ENCODE measurements at places on chromosomes 1 and 21.

DNA sequence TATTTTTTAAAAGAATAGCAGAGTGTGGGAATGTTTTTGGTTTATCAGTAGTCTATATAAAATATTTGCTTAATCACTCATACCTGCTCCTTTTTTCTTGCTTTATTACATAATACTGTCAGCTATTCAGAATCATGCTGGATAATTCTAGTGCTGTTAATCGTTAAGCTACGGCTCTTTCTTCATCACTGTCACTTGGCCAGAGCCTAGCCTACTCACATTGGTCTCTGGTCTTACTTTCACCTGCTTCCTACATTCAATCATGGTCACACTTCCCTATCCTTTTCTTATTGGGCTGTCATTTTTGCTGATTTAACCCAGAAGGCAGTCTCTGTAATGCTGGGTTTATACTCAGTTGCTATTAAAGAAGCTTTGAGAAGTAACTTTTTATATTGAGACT lies 2.5 kb downstream of the KLHL20 start:
- no peak for DNase-seq

GRCh38 chr1:40944326-40944725 lies 35.2 kb upstream of the CTPS1 start:
- DNase-seq, result no peak

GRCh38 chr1:4513685-4514084 lies 140.7 kb upstream of the AJAP1 start:
- DNase-seq, result no peak

DNA sequence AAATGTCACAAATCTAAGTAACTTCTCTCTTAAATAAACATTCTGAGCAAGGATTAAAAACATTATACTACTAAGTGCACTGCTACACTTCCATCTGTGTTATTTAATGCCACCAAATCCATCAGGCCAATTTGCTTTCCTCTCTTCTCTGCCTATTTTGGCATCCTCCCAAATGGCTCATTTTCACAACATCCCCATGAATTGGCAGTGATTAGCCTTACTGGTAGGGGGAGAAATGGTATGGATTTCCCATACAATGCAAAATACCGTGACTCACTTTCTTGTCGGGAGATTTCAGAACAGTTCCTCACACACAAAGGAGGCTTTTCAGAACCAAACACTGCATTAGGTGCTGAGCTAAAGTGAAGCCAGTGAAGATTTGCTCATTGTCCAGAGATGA lies 195.7 kb downstream of the MIS18A start:
- DNase-seq, result no peak

DNA sequence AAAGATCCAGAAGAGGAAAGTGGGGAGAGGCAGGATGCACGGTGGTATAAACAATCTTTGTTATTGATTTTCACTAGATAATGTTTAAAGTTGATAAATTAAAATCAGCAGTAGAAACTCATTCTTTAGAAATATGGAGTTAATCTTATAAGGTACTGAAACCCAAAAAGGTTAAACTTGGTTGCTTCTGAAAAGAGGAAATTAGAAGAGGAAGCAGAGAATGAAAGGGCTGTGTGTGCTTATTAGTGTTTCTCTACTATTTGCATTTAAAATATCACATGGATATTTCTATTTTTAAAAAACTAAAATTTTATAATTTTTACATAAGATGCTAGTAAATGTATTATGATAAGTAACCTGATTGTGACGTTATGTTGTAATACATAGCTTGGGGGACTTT lies 24.4 kb downstream of the C1orf141 start:
- DNase-seq, result no peak

DNA sequence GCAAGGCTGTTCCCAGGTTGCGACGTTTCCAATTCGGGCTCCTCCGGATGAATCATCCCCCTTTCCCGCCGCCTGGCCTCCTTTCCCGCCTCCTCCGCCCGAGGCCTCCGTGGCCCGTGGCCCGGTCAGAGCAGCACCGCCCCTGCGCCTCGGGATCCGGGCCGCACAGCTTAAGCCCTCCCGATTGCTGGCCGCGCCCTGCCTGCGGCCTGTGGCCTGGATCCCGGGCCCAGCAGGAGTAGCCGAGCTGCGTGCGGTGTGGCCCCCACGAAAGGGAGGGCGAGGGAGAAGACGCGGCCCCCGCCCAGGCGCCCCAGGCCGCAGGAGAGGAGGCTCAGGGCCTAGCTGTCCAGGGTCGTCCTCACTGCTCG lies 1.0 kb downstream of the TMEM200B start:
- no peak for DNase-seq

- no peak for DNase-seq
Observed at GRCh38 chr1:118300808-118301207, 115.8 kb upstream of the SPAG17 start.

GRCh38 chr21:31910074-31910470 lies 37.3 kb downstream of the HUNK start:
- no peak for DNase-seq

DNA sequence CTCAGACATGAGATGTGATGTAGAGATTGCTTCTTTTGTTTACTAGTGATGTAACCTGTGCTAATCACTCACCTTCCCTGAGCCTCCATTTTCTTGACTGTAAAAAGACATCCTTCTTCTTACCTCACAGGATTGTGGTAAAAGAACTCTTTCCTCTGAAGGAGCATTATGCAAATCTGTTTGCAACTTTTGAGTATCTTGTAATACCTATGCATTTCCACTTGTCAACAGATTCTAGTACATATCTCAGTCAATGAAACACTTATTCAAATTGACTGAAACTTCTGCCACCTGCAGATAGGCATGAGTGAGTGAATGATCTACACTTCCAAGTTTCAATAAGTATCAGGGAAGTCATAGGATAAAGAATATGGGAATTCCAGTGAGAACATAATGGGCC lies 174.7 kb downstream of the HHIPL2 start:
- no peak for DNase-seq

DNA sequence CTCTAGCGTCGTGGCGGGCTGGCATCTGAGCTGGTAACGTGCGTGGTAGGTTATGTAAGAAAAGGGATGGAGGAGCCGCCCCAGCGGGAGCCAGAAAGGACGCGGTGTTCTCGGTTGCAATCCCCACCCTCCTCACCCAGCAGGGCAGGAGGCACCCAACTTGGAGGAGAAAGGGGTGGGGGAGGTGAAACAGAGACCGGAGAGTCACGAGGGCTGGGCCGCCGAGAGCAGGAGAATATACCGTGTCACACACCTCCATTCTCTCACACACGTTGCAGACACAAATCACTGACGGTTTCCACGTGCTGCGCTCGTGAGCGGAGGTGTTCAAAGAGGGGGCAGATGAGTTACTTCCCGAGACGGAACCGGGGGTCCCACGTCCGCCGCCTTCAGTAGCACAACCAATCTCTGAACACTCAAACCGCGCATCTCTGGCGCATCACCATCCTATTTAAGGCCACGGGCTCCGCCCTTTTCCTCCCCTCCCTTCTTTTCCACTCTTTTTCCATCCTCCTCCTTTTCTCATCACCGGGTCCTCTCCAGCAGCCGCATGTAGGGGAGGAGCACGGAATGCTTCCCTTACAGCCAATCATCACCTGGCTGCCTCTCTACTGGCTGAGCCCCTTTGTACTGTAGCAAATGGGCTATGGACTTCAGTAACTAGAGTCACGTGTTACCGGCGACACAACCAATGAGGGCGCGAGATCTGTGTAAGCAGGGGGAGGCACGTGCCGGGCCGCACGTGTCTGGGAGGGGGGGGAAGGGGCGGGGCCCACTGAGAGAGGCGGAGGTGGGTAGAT lies at the start of gene CIART:
CIART (plus strand) TSS at position 797 of the 800 bp plus-strand sequence. CDS start 714 bp downstream, outside the sequence.
- peak; percentile 91 for DNase-seq

- DNase-seq, result no peak
Observed at GRCh38 chr1:22314706-22315105, 136.9 kb upstream of the ZBTB40 start.

GRCh38 chr1:230917284-230918135 lies 49.2 kb upstream of the C1orf198 start:
- DNase-seq, result peak; percentile 55

GRCh38 chr1:59673573-59674450 lies 140.9 kb upstream of the HOOK1 start:
- DNase-seq, result no peak

- no peak for DNase-seq
Observed at GRCh38 chr1:11753555-11754208, 8.3 kb upstream of the C1orf167 start.

DNA sequence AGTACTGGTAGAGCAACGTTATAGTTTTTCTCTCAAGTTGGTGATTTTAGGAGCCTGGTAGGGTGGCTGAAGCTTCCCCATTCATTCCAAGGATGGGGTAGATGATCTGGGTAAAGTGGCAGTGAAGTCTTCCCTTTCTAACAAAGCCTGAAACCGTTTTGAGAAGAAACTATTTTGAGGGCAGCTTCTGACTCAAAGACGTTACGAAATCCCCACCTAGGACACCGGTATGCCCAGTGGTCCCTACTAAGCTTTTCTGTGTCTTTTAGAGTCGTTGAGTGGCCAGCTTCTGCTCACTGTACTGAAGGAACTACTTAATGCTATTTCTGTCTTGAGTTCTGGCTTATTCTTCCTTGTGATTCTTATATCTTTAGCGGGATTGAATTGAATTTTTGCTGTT lies 1.4 kb downstream of the WDTC1 start:
- DNase-seq, result no peak

DNA sequence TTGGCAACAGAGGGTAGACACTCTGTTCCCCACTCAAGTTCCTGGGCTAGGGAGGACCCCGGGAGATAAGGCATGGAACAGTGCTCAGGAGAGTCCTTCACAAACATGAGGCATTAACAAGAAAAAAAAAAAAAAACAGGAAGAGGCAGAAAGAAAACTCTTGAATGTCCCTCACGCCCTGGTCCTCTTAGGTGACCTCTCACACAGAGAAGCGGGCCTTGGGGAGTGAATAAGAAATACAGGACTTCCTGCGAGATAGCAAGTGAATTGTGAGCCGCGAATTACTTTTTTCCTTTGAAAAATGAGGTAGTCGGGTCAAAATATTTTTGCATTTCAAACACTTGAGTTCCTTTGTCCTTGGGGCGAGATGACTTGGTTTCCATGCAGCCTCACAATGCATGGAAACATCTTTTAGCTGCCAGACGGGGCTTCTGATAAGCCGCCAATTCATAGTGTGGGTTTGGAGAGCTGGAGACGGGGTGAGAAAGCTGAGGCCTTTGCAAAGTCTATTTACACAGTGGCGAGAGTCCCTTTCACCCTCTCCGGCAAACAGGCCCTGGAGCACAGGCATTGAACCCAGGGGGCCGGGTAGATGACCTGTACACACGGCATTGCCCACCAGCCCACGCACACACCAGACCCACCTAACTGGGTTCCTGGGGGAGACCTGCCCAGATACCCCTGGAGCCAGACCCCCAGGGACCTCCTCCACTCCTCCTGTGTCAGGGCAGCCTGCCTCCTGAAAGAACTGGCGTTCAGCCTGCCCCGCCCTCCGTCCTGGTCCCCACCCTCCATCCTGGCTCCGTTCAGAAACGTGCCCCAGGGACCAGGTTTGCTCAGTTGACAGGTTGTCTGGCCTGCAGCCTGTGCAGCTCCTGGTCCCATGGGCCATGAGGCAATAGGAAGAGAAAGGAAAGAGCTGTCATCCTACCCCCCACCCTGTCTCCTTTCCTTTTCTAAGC lies 192.3 kb downstream of the PRDM16 start:
- no peak for DNase-seq

DNA sequence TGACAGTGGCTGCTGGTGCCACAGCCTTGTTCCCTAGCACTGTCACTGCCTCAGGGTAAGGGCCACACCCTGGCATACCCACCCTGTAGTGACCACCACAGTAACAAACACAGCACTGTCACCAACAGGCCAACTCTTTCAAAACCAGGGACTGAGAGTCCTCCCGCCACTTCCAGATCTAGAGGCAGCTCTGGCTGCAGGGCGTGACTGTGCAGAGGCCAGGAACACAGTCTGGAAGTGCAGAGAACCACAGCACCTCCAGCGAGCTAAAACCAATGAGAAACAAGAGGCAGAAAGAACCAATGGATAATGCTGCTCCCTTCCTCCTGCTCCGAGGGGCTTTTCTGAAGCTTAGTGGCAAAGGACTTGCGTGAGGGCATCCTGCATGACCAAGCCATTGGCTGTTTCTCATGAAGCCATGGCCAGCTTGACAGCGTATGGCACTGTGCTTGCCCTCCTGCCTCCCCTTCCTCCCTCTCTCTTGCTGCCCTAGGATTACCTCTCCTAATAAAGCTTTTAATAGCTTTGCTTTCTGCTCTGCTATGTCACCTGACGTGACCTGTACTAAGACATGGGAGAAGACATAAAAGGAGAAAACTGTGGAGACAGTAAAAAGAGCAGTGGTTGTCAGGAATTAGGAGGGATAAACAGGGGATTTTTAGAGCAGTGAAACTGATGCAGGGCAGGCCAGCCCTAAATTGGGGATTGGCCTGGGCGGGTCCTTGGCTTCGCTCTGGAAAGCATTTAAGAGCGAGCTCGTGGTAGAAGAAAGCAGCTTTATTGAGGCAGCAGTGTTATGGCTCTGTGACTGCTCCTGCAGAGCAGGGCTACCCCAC lies 7.2 kb downstream of the PARP1 start:
- no peak for DNase-seq

DNA sequence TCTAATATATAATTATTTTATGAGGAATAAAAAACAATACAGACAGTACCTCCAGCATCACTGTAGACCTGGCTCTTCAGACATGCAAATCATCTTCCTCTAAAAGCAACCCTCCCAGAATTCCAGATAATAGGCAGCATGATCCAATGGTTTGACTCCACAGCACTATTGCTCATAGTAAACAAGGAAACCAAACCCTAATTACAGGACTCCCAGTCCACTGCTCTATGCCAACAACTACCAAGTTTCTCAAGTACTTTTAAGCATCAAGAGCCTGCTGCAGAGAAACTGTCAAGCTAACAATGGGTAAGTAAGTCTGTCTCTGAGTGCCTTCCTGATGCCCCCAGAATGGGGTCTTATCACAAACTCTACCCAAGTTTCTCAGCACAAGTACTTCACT lies 57.2 kb downstream of the EYA3 start:
- DNase-seq, result no peak

DNA sequence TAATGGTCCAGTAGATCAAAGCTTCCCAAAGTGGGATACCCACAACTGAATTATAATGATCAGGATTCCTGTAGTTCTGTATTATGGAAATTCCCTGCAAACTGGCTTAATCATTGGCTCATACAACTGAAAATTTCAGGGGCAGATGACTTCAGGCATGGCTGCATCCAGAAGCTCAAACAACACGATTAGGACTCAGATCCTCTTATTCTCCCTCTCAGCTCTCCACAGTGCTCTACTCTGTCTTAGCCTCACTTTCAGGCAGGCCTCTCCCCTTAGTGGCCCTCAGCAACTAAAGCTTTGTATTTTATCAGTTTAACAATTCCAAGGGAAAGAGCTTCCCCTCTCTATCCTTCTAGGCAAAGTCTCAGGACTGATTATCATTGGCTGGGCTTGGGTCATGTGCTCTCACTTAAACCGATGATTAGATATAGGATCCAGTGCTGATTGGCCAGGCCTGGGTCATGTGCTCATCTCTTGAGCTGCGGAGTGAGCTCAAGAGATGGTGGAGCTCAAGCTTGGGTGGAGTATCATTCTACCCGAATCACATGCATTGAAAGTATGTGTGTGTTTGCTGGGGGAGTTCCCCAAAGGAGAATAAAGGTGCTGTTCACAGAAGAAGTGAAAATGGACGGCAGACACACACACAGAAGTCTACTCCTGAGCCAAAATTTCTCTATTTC lies 57.9 kb upstream of the RUNX3 start:
- DNase-seq, result peak; percentile 38

GRCh38 chr1:245039196-245039595 lies 115.6 kb upstream of the KIF26B start:
- DNase-seq, result no peak

GRCh38 chr1:46130121-46130520 lies 2.3 kb downstream of the PIK3R3 start:
- DNase-seq, result no peak

Measured in CD4-positive, alpha-beta T cell treated with Interferon gamma for 1 hour (primary cell).